ENCODE measurements at places on chromosomes 6 and 20.

GRCh38 chr6:30647242-30648116 lies 546 bp downstream of the C6orf136 start:
- DNase-seq: peak; percentile 81

DNA sequence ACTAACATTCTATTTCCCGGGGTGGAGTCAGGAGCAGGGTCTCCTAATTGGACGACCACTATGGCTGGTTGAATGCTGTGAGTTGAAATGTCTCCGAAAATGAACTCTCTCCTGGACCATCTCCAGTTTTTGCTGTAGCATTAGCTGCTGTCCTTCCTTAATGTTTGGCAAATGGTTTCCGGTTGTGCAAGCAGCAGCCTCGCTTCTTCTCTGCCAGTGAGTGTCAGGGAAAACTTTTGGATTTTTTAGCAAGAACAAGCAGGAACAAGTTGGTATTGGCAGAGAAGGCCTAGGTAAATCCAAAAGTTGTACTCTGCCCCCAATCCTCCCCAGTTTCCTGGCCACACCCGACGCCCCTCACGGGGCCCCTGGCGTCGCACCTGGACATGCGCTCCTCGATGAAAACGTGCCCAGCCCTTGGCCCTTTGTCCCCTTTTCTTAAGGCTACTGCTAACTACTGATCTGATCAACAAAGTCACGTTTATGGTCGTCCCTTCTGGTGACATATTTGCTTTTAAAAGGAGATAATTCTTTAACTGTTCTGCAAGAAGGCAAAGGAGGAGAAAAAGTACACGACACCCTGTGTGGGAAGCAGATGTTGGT lies 103.2 kb downstream of the ARMC2 start:
- no peak for DNase-seq

GRCh38 chr6:16058929-16059345 lies 69.9 kb upstream of the MYLIP start:
- no peak for DNase-seq

- no peak for DNase-seq
Observed at GRCh38 chr6:7703148-7703680, 22.7 kb upstream of the BMP6 start.

DNA sequence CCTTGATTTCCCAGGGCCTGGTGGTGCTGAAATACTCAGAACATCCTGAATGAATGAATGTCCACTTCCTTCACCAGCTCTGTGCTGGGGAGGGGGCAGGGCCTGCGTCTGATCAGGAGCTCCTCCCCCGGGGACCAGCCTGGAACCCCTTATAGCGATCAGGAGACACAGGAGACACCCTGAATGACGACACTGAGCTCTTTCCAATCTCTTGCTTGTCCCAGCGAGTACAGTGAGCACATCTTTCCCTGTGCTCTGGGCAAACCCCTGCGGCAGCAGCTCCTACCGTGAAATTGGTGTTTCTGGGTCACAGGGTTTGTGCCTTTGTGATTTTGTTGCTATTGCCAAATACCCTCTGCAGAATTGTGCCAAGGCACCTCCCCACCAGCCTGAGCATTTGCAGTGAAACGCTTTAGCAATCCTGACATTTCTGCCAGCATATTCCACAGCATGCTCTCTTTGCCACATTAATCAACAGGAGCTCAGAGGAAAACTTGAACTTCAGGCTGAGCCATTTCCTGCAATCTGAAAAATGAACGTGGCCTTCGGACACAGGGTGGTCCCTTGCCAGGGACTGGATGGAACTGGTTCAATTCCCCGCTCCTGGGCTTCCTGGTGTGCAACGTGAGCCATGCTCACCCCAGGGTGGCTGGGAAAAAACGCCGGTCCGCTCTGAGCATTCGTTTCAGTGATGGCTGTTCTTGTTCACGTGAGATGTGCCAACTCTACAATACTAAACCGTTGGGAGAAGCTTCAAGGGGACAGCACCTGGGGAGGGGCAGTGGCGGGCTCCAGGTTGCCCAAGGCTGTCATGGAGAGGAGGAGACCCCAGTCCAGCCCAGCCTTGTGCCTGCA lies 23.1 kb upstream of the MRGBP start:
- no peak for DNase-seq

GRCh38 chr6:26571592-26572296 lies 25.0 kb upstream of the ABT1 start:
- peak; percentile 57 for DNase-seq

- no peak for DNase-seq
Observed at GRCh38 chr6:151647976-151648639, 154.3 kb downstream of the CCDC170 start.

- no peak for DNase-seq
Observed at GRCh38 chr6:155247618-155248007, 16.2 kb upstream of the CLDN20 start.

GRCh38 chr6:53035549-53036213 lies 29.5 kb upstream of the FBXO9 start:
- DNase-seq: no peak

DNA sequence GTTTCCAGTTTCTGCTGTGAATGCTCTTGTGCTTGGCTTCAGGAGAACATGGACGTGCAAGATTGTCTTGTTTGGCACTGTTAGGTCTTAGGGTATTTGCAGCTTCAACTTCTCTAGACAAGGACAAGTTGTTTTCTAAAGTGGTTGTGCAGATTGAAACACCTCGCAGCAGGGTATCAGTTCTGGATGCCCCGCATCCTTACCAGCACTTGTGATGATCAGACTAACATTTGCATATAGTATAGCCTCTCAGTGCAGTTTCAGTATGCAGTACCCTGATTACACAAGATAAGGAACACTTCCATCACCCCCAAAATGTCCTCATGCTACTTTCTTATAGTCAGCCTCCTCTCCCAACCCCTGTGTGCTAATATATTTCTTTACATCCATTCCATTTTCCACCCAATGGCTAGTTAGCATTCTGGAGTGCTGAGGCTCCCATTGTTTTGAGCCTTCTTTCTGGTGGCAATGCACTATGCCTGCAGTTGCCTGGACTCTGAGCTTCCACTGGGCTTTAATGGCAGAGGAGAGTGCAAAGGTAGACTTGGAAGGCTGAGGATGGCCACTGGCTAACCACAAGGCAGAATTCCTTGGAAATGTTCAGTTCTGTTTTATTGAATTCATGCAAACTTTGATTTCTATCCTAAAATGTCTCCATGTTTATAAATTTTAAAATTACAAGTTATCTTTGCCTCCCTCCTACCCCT lies 35.4 kb downstream of the KIF3B start:
- no peak for DNase-seq

DNA sequence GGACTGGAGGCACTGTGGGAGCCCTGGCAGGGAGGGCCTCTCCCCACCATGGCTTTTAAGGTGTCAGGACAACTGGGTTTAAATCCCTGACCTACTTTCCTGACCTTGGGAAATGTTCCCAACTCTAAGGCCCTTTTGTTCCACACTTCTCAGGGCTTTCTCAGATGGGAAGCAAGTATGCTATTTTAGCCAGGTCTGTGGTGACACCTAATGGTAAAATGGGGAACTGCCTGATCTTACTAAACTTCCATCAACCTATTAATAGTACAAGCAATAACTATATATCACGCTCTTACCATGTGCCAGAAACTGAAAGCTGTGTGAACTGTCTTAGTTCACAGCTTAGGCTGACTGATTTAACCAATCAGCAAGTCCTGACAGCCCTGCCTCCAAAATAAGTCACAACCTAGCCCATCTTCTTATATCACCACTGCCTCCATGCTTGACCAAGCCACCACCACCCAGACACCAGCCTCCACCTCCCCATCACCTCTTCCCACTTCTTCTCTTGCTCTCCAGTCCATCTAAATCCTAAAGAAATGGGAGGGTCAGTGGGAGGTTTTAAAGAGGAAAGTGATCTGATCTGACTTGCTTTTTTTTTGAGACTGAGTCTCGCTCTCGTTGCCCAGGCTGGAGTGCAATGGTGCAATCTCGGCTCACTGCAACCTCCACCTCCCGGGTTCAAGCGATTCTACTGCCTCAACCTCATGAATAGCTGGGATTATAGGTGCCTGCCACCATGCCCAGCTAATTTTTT lies 6.9 kb upstream of the BLCAP start:
- no peak for DNase-seq

GRCh38 chr6:15961635-15962448 lies 167.0 kb upstream of the MYLIP start:
- DNase-seq: no peak

DNA sequence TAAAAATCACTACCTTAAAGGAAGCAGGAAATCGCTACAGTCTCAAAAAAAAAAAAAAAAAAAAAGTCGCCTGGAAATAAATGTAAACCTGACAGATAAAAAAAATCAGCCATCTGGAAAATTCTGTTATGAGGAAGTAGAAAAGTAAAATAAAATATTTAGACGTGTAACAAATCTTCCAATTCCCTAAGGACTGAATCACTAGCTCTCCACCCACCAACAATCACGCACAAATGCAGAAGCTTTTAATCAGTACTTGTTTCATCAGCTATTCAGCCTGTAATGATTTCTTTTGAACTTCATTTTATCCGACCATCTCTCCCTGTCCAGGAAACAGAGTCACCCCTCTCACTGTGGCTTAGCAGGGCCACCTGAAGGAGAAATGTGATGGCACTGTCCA lies 59.0 kb downstream of the SLC23A2 start:
- DNase-seq: no peak

GRCh38 chr20:14573676-14574075 lies 236.3 kb upstream of the FLRT3 start:
- DNase-seq: no peak

DNA sequence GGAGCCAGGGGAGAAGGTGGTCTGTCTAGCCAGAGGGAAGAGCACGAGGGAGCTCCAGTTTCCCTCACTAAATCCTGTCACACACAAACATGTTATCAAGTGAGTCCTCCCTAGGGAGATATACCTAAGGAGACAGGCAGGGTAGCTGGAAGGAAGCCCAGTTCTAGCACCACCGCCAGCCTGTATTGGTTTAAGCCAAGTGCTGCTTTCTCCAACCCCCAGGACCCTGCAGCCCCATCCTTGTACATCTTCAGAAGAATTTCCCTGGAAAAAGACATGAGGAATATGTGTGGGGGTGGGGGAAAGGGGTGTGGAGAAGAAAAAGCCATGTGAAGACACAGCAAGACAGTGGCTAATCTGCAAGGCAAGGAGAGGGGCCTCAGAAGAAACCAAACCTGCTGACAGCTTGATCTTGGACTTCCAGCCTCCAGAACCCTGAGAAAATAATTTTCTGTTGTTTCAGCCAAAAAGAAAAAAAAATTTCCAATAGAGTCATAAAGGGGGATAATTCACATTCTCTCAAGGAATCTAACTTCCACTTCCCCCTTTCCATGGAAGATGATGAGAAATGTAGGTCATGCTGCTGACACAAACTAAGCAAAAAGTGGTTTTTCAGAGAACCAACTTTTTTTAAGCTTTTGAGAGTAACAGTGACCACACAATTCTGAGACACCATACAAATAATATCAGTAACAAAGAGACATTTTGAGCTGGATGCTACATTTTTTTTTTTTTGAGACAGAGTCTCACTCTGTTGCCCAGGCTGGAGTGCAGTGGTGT lies 103.2 kb upstream of the PRDM1 start:
- no peak for DNase-seq

DNA sequence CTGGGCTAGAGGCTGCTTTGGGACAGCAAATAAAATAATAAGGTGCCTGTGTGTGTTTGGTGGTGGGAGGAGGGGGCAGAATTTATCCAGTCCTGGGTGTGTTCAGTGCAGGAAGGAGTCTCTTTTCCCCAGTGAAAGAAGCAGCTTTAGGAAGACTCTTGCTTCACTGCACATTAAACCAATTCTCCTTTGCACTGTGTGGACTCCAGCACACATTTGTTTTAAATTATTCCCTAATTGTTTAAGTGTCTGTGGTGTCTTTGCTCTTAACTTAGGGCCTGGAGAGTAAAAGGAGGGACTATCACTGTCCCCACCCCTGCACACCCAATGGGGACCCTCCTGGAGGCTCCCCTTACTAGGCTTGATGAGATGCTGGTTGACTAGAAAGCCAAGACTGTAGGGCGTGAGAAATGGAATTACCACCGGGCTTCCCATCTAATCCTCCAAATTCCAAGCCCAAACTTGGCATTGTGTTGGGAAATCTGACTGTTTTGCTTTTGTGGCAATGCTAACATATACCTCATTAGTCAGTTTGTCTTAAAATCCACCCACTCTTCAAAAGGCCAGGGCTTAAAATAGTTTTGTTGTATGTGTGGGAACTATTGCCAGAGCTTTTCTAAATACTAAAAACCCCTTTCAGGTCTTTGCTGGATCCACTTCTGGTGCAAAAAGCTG lies 13.5 kb upstream of the DAAM2 start:
- no peak for DNase-seq

- no peak for DNase-seq
Observed at GRCh38 chr20:20217621-20218020, 150.3 kb upstream of the INSM1 start.

- DNase-seq: no peak
Observed at GRCh38 chr6:153590411-153590810, 448.6 kb upstream of the OPRM1 start.

DNA sequence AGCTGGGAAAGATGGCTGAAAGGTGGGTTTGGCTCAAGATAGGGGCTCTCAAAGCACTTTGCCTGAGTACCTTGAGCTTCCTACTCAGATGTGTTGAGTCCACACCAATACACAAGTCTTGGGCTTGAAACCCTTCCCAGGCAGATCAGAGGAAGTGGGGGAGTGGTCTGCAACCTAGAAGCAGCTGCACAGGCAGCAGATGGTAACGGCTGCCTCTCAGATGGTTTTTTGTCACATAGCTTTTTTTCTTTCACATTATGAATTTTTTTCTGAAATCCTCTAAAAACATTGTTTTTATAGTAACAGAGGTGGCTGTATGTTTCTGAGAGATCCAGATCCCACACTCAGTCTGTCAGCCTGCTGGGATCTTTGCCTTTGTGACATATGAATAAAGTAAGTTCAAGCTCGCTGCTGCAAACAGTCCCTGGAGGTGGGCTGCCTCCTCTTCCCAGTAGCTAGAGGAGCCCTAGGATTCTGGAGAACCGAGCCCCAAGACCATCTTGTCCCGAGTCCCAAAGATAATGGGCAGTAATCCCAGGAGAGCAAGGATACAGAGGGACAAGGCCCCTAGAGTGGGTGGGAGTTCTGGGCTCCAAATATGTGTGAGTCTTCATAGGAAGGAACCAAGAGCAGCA lies 97.1 kb upstream of the TOP1 start:
- no peak for DNase-seq

DNA sequence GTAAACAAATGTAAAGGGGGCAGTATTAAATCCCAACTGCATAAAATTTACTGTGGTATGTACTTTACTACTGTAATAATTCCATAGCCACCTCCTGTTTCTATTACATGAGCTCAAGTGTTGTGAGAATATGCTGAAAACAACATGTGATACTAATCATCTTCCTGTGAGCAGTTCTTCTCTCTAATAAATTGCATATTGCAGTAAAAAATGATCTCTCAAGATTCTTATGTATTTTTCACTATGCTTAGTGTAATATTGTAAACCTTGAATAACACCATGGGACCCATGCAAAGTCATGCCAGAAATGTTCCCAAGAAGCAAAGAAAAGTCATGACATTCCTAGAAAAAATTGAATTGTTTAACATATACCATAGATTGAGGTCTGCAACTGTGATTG lies 133.0 kb upstream of the ATXN1 start:
- DNase-seq: no peak

DNA sequence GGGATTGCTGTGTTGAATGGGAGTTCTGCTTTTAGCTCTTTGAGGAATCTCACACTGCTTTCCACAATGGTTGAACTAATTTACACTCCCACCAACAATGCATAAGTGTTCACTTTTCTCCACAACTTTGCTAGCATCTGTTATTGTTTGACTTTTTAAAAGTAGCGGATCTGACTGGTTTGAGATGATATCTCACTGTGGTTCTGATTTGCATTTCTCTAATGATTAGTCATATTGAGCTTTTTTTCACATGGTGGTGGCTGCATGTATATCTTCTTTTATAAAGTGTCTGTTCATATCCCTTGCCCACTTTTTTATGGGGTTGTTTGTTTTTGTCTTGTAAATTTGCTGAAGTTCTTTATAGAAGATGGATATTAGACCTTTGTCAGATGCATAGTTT lies 588.3 kb upstream of the ADGRB3 start:
- DNase-seq: no peak

Data from activated T-cell treated with anti-CD3 and anti-CD28 coated beads for 48 hours (primary cell).